ENCODE measurements at places on chromosomes 2 and 18.

DNA sequence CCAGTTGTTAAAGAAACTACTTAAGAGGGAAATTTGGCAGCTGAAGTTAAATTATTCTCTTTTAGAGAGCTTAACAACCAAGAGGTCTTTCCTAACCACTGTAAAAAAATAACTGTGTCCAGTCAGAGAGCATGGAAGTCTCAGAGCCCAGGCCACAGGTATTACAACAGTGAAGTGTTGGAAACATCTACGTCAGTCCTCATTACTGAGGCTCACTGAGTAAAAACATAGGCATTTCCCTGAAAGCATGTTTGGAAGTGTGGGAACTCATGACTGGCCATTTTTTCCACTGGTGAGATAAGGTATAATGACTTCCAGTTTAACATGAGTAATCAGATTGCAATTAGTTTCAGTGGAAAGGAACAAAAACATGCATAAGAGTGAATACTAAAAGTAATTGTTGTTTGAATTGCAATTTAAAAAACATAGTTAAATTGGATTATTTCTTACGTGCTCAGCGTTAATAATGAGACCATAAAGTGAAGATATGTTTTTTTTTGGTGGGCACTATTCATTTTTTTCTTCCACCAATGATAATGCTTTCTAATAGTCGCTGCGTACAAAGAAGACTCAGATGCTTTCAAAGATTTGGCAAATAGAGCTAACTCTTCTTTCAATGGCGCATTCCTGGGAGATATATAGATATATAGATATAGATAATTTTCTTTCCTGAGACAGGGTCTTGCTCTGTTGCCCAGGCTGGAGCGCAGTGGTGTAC is 60.8 kb downstream of the EFEMP1 start:
- peak; percentile 100 for DNase-seq

DNA sequence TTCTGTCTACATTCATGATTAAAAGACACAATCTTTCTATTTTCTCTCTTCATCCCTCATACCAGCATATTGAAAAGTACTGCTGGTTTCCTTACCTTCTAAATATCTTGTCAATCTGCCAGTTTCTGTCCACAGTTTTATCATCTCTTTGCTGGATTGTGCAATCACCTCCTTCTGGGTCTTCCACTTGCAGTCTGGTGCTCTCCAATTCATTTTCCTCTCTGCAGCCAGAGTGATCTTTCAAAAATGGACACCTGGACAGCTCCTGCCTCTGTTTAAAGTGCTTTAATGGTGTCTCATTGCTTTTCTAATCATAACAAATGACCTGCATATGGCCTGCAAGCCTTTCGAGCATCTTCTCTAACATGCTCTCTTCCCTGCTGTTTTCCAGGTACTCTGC is 94.0 kb downstream of the C1QL2 start:
- DNase-seq = peak; percentile 9

- DNase-seq = no peak
Measured at GRCh38 chr2:169619946-169620345, 35.8 kb downstream of the PPIG start.

GRCh38 chr2:67259556-67260342 is 137.4 kb upstream of the ETAA1 start:
- peak; percentile 75 for DNase-seq

GRCh38 chr18:56903686-56904085 is 243.2 kb upstream of the BOD1L2 start:
- no peak for DNase-seq

Measured in renal cortical epithelial cell (primary cell).